Endothelial cell of umbilical vein (primary cell): ENCODE measurements at places on chromosomes 4 and X.

DNA sequence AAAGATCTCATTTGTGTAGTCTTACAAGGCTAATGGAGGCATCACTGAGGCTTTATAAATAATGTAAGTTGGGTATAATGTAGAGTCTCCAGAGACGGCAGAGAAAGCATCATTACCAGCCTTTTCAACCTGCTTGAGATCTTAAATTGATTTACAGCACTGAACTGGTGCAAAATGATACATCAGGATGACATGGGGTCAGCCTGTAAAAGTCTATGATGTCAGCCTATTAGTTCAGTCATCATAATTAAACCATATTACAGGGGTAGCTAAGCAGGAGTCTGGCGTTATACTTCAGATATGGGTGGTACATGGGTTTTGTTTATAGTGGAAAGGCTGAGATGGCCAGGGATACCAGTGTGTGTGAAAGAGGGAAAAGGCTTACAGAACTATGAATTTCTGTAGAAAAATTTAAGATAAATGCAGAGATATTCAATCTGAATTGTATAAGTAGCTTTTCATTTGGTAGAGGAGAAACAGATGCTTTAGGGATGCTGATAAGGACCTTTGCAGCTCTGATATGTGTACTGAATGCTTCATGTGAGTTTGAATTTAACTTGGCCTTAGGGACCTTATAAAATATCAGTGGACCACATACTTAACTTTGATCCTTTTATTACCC lies 2.7 kb downstream of the SMAD1 start:
- H3K36me3 ChIP-seq: no peaks in the 10 kb centered on the region
- H3K4me3 ChIP-seq: peak overlapping the region; percentile 82
- DNase-seq: peak; percentile 47
- H3K27me3 ChIP-seq: no peaks in the 10 kb centered on the region

DNA sequence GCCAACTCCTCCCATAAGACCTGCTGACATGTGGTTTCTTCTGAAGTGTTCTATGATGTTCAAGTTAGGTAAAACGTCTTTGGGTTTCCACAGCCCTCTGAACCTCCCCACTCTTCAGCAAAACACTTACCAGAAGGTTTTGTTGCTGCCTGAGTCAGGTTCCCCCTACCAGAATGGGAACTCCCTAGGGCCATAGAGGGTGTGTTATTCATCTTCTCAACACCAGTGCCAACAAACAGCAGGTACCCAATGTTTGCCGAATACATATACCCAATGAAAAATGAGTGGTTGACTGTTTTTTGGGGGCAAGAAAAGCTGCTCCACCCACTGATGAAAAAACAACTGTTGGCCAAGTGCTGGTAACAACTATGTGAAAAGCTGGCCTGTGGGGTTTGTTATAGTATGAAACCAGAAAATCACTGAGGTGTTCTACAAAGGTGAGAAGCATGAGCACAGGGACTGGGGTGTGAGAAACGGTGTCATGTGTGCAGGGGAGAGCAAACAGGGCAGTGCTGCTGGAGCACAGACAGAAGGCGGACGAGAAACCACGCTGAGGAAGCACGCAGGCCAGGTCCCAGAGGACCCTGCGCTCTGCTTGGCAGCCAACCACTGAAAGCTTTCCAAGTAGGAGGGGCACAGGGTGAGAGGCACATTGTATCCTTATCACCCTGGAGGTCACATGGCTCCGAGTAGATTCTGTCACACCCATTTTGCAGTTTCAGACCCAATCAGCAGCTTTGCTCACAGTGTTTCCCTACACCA lies 28.8 kb downstream of the ATP8A1 start:
- H3K4me1 ChIP-seq: no peaks in the 10 kb centered on the region
- H3K27me3 ChIP-seq: no peaks in the 10 kb centered on the region
- no peak overlapping the region for H3K4me3 ChIP-seq
- DNase-seq: no peak
- no peak overlapping the region for H3K27ac ChIP-seq
- H3K36me3 ChIP-seq: no peaks in the 10 kb centered on the region

DNA sequence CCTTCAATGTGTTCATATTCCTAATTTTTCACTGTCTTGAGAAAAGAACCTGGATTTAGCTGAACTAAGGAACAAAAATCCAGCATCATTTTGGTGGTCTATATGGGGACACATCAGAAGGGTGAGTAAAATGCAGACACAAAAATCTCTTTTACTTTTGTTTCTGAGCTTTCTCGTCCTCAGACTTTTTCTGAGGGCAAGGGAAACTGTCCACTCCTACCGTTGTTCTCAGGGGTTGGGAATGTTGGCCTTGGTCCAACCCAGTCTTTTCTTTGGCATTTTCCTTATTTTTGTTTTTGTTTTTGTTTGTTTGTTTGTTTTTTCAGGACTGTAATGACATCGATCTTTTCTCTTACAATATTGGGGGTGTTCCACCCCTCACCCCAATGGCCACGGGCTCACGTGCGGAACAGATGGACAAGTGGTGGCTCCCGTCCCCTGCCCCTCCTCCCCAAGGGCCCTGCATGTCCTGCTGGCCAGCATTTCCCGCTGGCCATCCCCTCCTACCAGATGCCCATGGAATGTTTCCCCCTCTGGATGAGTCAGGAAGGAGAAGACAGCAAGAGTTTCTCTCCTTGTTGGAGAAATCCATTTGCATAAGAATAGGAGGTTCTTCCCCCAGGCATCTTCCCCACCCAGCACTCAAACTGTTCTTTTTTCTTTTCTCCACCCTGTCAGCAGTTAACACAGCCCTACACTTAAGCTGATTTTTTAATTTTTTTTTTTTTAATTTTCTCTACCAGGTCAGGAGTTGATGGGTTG lies 305.4 kb upstream of the NDST4 start:
- H3K27ac ChIP-seq: no peak overlapping the region
- no peaks in the 10 kb centered on the region for H3K4me1 ChIP-seq
- H3K4me3 ChIP-seq: no peak overlapping the region
- DNase-seq: no peak
- H3K36me3 ChIP-seq: no peaks in the 10 kb centered on the region

GRCh38 chr4:112509243-112510141 lies 6.5 kb downstream of the NEUROG2 start:
- no peaks in the 10 kb centered on the region for H3K36me3 ChIP-seq
- no peak for DNase-seq
- no peak overlapping the region for H3K27ac ChIP-seq
- peaks cover 59% of the 10 kb centered on the region for H3K27me3 ChIP-seq
- peaks cover 9% of the 10 kb centered on the region for H3K4me1 ChIP-seq

GRCh38 chr4:150033901-150034300 lies 44.3 kb upstream of the DCLK2 start:
- peak; percentile 38 for DNase-seq
- no peaks in the 10 kb centered on the region for H3K27me3 ChIP-seq
- H3K4me3 ChIP-seq: no peak overlapping the region

- peak; percentile 14 for DNase-seq
- no peak overlapping the region for H3K27ac ChIP-seq
- H3K27me3 ChIP-seq: no peaks in the 10 kb centered on the region
- no peak overlapping the region for H3K4me3 ChIP-seq
- H3K36me3 ChIP-seq: no peaks in the 10 kb centered on the region
Observed at GRCh38 chrX:39445336-39445735, 644.1 kb downstream of the MID1IP1 start.

DNA sequence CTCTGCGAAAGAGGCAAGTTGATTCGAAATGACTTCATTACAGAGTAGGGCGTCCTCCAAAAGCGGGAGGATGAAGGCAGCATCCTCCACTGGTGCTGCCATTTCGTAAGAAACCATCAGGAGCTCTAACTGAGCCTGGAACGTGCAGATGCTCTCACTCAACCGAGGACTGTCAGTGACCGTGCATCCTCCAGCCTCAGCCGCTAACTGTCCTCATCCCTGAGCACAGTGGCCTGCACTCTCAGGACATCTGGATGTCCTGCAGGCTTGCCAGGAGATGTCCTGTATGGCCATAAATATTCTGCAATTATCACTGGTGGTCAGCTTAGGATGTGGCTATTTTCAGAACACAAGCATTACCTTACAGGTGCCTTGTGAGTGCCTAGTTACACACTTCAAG lies 107.1 kb upstream of the ADRA2C start:
- H3K4me3 ChIP-seq: no peak overlapping the region
- no peak for DNase-seq
- no peaks in the 10 kb centered on the region for H3K27me3 ChIP-seq
- no peaks in the 10 kb centered on the region for H3K36me3 ChIP-seq
- no peak overlapping the region for H3K27ac ChIP-seq

DNA sequence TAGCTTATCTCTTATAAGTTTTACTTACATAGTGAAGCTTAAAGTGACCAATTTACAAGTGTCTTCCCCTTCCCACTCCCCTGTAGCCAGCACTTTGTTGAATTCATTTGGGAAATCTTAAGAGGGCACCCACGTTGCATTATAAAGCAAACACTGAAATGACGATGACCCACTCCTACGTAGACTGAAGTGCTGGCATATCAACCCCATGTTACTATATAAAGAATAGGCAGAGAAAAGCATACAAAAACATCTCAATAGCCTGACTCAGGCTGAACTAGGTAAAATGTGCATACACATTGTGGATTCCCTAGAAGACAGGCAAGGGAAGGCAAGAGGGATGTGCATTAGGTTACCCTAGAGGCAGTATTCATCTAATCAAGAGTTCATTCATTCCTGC lies 313.4 kb downstream of the TENM3 start:
- H3K36me3 ChIP-seq: no peaks in the 10 kb centered on the region
- H3K4me1 ChIP-seq: no peaks in the 10 kb centered on the region
- DNase-seq: no peak
- no peak overlapping the region for H3K27ac ChIP-seq
- no peak overlapping the region for H3K4me3 ChIP-seq

DNA sequence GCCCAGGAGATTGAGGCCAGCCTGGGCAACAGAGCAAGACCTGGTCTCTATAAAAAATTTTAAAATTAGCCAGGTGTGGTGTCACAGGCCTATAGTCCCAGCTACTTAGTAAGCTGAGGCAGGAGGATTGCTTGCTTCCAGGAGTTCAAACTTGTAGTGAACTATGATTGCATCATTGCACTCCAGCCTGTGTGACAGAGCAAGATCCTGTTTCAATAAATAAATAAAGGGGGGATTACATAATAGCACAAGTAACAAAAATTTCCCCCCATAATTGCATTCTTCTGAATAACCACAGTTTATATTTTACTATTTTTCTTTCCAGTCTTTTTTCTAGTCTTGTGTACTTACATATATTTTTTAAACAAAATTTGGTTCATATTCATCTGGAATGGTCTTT lies 135.6 kb downstream of the CHIC2 start:
- H3K4me3 ChIP-seq: no peak overlapping the region
- peaks cover 4% of the 10 kb centered on the region for H3K4me1 ChIP-seq
- no peaks in the 10 kb centered on the region for H3K36me3 ChIP-seq
- H3K27ac ChIP-seq: no peak overlapping the region
- H3K27me3 ChIP-seq: peaks cover 3% of the 10 kb centered on the region

GRCh38 chr4:72457158-72457557 lies 111.9 kb downstream of the ADAMTS3 start:
- H3K4me3 ChIP-seq: no peak overlapping the region
- no peaks in the 10 kb centered on the region for H3K36me3 ChIP-seq
- H3K4me1 ChIP-seq: no peaks in the 10 kb centered on the region

DNA sequence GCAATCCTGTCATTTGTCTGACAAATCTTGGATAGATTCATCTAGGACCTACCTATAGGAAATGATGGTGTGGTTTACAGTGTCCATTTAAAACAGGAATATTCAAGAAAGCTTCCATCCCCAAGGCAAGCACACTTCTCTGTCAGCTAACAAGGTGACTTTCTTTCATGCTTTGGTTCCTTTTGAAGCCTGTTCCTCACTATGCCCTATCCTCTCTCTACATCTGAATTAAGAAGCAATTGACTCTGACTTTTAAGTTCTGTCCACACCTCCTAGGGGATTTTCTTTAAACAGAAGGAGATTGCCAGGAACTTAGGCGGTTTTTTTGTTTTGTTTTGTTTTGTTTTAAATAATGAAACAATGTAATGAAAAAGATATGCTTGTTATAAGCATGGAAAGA lies 1181.4 kb upstream of the TENM3 start:
- H3K4me3 ChIP-seq: no peak overlapping the region
- H3K27ac ChIP-seq: no peak overlapping the region
- no peaks in the 10 kb centered on the region for H3K27me3 ChIP-seq
- no peak for DNase-seq
- no peaks in the 10 kb centered on the region for H3K4me1 ChIP-seq
- no peaks in the 10 kb centered on the region for H3K36me3 ChIP-seq

- no peaks in the 10 kb centered on the region for H3K36me3 ChIP-seq
- no peak overlapping the region for H3K4me3 ChIP-seq
- H3K27me3 ChIP-seq: no peaks in the 10 kb centered on the region
- no peak for DNase-seq
- no peaks in the 10 kb centered on the region for H3K4me1 ChIP-seq
Observed at GRCh38 chr4:7112656-7113055, 44.8 kb upstream of the GRPEL1 start.

- DNase-seq: no peak
- H3K4me1 ChIP-seq: no peaks in the 10 kb centered on the region
- no peak overlapping the region for H3K4me3 ChIP-seq
- H3K36me3 ChIP-seq: no peaks in the 10 kb centered on the region
Observed at GRCh38 chr4:86834901-86835300, 14.3 kb downstream of the SLC10A6 start.

GRCh38 chr4:111631215-111631999 lies 513.8 kb upstream of the FAM241A start:
- DNase-seq: peak; percentile 27
- H3K36me3 ChIP-seq: no peaks in the 10 kb centered on the region
- H3K27me3 ChIP-seq: peaks cover 8% of the 10 kb centered on the region
- H3K27ac ChIP-seq: no peak overlapping the region
- H3K4me1 ChIP-seq: no peaks in the 10 kb centered on the region

- no peak overlapping the region for H3K27ac ChIP-seq
- H3K4me1 ChIP-seq: no peaks in the 10 kb centered on the region
- no peak overlapping the region for H3K4me3 ChIP-seq
- H3K27me3 ChIP-seq: no peaks in the 10 kb centered on the region
- H3K36me3 ChIP-seq: no peaks in the 10 kb centered on the region
- no peak for DNase-seq
Observed at GRCh38 chrX:69229436-69229835, 64.2 kb upstream of the PJA1 start.

- no peaks in the 10 kb centered on the region for H3K27me3 ChIP-seq
- H3K4me1 ChIP-seq: peaks cover 13% of the 10 kb centered on the region
- H3K36me3 ChIP-seq: no peaks in the 10 kb centered on the region
Observed at GRCh38 chr4:169045862-169046584, 36.0 kb upstream of the CBR4 start.

GRCh38 chrX:3763111-3763510 lies 49.7 kb upstream of the PRKX start:
- no peaks in the 10 kb centered on the region for H3K4me1 ChIP-seq
- H3K27ac ChIP-seq: no peak overlapping the region
- H3K27me3 ChIP-seq: no peaks in the 10 kb centered on the region
- DNase-seq: no peak

- DNase-seq: no peak
- H3K27me3 ChIP-seq: no peaks in the 10 kb centered on the region
- no peak overlapping the region for H3K27ac ChIP-seq
- H3K4me3 ChIP-seq: no peak overlapping the region
- H3K36me3 ChIP-seq: no peaks in the 10 kb centered on the region
Observed at GRCh38 chr4:7134737-7135388, 57.5 kb upstream of the SORCS2 start.

DNA sequence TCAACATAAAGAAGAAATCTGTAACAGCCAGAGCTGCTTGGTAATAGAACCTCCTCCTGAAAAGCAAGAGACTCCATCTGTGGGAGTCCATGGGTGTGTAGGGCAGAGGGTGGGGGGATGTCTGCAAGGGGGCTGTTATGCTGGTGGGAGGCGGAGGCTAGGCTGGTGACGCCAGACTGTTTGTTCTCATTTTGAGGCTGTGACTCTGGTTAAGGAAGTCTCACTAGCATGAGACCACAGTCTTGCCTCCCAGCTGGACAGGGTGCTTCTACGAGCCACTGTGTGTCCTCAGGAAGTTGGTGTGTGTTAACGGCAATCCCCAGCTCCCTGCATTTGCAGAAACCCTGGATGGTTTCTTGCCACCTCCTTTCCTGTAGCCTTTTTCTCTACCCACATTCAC lies 79.8 kb downstream of the NSUN7 start:
- H3K27ac ChIP-seq: no peak overlapping the region
- no peak overlapping the region for H3K4me3 ChIP-seq
- H3K27me3 ChIP-seq: no peaks in the 10 kb centered on the region
- DNase-seq: no peak
